C1 segment of cervical spinal cord (tissue), 14 donors: ENCODE measurements at places on chromosomes 5 and 9.

DNA sequence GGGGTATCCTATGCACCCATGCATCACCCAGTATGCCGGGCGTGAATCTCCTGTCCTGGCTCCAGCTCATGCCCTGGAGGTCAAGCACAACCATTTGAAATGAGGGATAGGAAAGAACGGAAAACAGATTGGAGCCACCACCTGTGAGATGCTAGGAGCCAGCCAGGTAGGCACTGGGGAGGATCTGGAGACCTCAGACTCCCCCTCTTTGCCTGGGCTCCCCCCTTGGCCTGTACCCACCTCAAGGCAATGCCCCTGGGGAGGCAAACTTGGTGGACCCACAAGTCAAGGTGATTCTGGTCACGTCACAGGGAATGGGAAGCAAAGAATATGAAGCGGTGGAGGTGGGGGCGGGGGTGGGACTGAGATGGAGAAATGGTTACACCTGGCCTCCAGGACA is 92.6 kb downstream of the PAX5 start:
- no peak for DNase-seq

DNA sequence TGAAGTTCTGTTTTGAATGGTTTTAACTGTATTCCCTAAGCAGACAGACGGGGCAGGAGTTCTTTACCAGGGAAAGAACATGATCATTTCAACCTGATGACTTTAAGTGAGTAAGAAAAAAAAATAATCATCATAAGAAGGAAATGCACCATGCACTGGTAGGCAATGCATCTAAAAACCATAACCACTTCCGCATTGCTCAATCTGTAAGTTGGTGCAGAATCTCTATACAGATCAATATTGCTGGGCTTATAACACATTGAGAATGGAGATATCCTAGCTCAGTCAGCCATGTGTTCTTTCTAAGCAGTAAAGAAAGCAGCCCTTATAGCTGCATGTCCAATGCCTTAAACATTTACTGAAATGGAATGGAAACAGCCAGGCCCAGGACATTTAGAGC is 407.1 kb upstream of the DMAC1 start:
- DNase-seq = no peak

- no peak for DNase-seq
These were observed 2.4 kb downstream of the FUBP3 start for GRCh38 chr9:130581766-130582165.

- no peak for DNase-seq
These were observed 13.5 kb downstream of the B4GALT1 start for GRCh38 chr9:33153666-33154065.

- DNase-seq = no peak
These were observed 154.0 kb downstream of the WDR70 start for GRCh38 chr5:37532976-37533740.

- DNase-seq = no peak
These were observed at the start of gene STPG3 for GRCh38 chr9:137251194-137251461. STPG3 (plus strand) TSS chr9:137251286; CDS start chr9:137251287, 1 bp downstream.

DNA sequence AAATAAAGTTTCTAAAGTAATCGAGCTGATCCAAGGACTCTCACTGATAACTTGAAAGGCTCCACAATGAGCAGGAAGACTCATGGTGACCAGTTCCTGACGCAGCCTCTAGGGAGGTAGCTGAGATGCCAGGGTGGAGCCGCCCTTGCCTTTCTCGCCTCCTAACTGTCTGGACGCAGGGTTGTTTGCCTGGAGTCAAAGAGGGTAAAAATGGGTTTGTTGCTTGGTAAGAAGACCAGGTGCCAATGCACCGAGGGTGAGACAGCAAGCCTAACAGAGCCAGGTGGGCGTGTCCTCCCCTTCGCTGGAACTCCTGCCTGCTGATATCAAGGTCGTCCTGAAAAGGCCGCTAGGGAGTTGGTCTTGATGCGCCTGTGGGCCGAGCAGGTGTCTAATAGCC is 48.6 kb upstream of the FCN1 start:
- DNase-seq = no peak

DNA sequence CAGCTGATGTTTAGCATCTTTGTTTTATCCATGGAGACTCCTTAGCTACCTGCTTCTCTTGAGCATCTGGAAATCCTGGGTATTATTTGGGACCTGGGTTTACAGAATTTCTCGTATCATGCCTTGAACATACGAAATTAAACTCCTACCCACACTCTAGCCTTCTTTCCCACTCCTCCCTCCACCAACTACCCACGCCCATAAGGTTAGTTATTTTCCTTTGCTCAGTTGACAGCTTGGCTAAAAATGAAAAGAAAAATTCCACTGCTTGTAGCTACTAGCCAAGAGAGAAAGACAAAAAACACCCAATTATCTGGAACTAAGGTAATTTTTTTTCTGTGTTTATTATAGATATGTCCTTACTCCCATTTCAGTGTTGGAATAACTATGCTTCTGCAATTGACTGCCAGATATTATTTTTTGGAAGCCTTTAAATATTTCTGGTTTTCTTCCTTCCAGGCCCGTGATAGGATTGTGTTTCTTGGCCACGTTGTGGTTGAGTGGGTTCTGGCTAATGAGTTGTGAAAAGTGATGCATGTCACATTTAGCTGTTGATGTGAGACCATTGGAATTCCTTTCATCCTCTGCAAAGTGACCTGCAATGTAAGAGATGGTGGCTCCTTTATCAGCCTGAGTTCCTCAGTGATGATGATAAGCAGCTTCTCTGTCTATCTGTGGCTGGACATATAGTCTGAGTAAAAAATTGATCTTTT is 308.1 kb downstream of the LRRC70 start:
- DNase-seq = no peak

DNA sequence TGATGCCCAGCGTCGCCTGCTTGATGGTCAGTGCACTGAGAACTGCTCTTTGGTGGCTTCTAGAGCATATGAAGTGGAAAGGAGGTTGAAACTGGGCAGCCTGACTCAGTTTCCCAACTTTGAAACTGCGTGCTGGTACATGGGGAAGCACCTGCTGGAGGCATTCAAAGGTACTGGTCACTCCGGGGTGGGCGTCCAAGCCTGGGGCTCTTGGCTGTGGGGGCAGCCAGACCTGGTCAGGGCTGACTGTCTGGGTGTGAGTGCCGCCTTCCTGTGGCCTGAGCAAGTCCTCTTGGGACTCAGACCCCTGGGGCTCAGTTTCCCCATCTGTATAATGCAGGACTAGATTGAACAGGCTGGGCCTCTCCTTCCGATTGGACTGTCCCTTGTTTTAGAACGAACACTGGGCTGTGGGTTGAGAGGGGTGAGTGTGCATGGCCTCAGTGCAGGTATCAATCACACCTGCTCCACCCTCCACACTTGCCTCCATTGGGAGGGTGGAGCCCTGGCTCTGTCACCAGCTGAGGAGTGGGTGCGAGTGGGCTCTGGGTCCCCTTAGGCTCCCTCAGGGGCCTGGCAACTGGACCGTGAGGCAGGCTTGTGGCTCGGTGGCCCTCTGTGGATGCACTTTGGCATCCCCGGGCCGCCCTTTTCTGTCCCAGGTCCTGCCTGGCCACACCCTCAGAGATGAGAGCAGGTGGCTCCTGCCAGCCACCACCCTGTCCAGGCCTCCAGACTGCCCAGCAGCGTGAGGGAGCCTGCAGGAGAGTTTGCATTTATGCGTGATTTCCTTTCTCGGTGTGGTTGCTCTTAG is 80.2 kb downstream of the PHF2 start:
- no peak for DNase-seq

DNA sequence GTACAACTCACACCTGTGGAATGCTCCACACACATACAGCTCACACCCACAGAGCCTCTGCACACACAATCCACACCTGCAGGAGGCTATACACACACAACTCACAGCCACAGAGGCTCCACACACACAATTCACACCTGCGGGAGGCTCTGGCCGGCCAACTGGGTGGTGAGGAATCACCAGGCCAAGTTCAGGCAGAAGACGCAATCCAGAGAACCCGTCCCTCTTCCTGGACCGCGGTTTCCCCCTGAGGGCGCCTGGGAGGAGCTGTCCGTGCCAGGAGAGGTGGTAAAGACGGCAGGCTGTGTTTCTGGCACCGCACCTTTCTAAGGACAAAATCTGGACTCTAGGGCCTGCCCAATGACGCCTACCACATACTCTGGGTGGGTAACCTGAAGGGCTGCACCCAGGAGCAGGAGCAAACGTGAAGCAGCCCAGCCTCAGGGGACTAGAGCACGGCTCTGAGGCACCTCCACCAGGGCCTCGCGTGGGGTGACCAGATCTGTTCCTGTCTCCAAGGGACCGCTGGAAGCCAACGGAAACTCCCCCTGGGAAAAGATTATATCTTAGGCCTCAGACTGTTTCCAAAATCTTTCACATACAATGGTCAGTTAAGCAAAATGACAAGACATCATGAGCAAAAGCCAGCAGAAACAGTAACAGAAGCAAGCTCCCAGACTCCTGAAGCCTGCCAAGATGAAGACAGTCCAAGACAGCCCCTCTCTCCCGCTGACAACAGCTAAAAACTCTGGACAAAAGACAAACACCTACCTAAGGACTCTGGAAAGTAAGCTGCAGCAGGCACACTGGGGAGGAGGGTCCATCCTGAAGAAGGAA is 16.9 kb downstream of the CAMSAP1 start:
- no peak for DNase-seq

- DNase-seq = no peak
These were observed 232.5 kb downstream of the GADD45G start for GRCh38 chr9:89837162-89837933.

DNA sequence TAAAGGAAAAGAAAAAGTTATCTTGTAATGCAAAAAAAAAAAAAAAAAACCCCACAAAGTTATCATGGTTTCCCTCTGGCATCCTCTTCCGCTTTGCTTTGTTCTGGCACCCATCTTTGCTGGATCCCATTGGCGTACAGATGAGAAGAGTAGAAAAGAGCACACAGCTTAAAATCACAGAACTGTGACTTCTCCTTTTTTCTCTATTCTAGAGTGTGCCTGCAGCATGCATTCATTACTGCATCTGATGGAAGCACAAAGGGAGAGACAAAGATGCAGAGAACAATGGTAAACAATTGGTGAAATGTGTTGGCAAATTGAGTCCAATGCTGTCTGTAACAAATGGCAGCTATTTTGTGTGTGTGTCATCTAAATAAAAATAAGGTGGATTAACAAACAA is 440.8 kb upstream of the PIK3R1 start:
- DNase-seq = no peak

GRCh38 chr9:4984621-4985385 is at the start of gene JAK2:
JAK2 (plus strand) TSS chr9:4985272; CDS start chr9:5021988, 36,716 bp downstream.
- peak; percentile 99 for DNase-seq

DNA sequence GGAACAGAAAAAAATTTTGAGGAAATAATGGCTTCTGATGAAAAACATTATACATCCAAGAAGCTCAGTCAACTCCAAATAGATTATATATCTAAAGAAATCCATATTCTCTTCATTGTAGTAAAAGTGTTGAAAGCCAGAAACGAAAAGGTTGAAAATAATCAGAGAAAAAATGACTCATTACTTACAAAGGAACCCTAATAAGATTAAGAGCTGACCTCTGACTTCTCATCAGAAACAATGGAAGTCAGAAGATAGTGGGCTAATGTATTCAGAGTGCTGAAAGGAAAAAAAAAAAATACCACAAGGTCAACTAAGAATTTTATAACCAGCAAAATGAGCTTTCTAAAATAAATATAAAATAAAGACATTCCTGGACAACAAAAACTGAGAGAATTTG is 60.0 kb downstream of the HSD17B4 start:
- no peak for DNase-seq

DNA sequence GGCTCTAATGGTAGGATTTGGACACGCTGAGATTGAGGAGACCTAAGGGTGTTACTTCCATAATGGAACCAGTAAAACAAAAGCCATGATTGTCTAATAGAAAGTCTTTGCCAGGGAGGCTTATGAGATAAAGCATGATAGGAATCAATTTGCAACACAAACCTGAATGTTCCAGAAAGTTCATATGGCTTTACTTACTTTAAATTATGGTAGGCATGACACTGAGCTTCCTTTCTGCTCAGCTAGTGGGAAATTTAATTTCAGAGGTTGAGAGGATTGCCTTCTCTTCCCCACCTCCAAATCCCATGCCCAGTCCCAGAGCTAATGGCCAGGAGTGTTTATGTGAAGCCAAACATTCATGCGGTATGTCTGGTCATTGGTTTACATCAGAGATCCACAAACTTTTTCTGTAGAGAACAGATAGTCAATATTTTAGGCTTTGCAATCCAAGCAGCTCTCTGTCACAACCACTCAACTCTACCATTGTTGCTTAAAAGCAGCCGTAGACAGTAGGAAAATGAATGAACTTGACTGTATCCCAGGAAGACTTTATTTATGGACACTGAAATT is 114.5 kb downstream of the UGCG start:
- no peak for DNase-seq

DNA sequence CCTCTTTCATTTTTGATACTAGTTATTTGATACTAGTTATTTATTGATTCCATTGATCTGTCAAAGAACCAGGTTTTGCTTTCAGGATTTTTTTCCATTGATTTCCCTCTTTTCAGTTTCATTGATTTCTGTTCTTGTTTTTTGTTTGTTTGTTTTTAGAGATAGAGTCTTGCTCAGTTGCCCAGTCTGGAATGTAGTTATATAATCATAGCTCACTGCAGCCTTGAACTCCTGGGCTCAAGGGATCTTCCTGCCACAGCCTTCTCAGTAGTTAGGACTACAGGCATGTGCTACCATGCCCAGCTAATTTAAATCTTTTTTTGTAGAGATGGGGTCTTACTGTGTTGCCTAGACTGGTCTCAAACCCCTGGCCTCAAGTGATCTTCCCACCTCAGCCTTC is 49.9 kb downstream of the FSD1L start:
- no peak for DNase-seq
